ENCODE measurements at places on chromosomes 13 and 19.
A peak's percentile ranks its signal among the peaks of the same experiment; 100 is the strongest.

DNA sequence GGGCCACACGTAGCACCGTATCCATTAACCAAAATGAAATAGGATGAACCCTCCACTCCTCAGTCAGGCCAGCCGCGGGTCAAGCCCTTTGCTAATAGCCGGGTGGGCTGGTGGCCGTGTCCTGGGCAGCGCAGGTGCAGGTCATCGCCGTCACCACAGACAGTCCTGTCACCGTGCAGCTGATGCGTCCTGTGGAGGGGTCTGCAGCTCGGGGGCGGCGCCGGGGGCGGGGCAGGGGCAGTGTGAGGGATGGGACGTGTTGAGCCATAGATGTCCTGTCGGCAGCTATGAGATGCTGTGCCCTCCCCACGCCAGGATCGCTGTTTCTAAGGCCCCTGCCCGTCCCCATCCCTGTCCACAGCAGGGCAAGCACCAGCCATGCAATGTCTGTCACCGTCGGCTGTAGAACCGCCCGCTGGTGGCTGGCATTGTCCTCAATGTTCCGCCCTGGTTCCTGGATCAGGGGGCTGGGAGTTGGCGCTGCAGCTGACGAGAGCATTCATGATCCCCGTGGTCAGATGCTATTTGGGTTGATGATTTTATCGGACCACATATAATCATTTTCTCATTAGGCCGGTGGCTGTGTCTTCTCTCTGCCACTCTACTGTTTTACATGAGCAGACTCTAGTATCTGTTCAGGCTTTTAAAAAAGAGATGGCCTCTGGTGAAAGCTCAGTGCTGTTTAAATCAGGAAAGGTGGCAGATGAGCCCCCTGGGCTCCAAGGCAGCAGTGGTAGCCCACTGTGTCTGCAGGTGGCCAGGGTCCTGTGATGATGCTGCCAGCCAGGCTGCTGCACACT lies 126.1 kb downstream of the KDM4B start:
- DNase-seq = no peak

DNA sequence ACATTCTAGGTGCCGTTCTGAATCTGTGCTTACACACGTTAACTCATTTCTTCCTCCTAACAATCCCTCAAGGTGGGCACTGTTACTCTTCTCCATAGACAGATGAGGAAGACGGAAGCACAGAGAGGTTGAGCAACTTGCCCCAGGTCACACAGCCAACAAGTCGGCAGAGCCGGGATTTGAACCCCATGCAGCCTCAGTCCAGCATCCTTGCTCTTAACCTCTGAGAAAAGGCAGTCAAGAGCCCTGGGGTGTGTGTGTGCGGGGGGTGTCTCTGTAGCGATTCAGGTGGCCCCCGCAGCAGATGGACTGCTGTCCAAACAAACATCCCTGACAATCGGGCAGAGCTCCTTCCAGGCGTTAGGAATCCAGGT lies 6.3 kb downstream of the PTPRS start:
- no peak for DNase-seq

GRCh38 chr19:29006057-29006735 lies 206.8 kb downstream of the UQCRFS1 start:
- DNase-seq = no peak

GRCh38 chr13:51025245-51025905 lies 85.7 kb downstream of the C13orf42 start:
- no peak for DNase-seq

- DNase-seq = no peak
These were observed 2.0 kb downstream of the SPART start for GRCh38 chr13:36344173-36344572.

DNA sequence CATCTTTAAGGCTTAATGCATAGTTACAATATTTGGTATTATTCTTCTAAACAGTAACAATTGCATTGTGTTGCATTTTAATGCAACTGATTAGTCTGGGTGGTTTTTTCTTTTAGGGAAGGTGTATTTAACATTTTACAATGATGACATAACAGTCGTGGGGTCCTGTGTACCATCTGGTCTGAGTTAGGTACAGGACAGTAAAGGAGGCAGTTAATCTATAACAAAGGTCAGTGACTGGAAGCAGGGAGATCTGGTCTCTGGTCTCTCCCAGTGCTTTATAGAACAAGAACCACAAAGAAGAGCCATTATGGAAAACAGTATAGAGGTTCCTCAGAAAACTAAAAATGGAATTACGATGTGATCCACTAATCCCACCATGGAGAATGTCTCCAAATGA lies 2.7 kb upstream of the OR7G2 start:
- DNase-seq = no peak

- DNase-seq = no peak
These were observed 47.5 kb upstream of the LSM14A start for GRCh38 chr19:34124828-34125227.

- DNase-seq = no peak
These were observed 228.6 kb downstream of the UQCRFS1 start for GRCh38 chr19:28984315-28984714.

- no peak for DNase-seq
These were observed 291.6 kb upstream of the MAB21L1 start for GRCh38 chr13:35768073-35768472.

- no peak for DNase-seq
These were observed 1.5 kb upstream of the EHD2 start for GRCh38 chr19:47711652-47712242.

DNA sequence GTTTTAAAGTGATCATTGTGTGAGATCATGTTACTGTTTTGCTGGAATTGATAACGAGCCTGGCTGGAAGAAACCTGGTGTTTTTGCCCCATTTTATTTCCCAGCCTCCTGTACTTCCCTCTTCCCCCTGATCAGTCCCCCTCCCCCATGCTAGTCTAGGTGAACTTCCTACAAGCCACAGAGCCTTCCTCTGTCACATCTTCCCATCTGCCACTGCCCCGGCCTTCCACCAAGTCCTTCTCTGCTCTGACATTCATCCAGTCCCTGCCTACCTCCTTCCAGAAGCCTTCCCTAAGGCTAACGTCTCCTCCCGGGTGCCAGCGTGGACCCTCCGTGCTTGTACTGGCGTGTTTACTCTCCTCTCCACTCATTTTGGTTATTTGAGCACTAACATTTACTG lies 14.3 kb downstream of the FARP1 start:
- no peak for DNase-seq

- DNase-seq = peak; percentile 31
These were observed 24.6 kb upstream of the ZNF846 start for GRCh38 chr19:9793071-9793591.

GRCh38 chr13:51605698-51606097 lies 21.4 kb downstream of the WDFY2 start:
- no peak for DNase-seq

- no peak for DNase-seq
These were observed 12.4 kb upstream of the CACNG7 start for GRCh38 chr19:53896682-53897081.

DNA sequence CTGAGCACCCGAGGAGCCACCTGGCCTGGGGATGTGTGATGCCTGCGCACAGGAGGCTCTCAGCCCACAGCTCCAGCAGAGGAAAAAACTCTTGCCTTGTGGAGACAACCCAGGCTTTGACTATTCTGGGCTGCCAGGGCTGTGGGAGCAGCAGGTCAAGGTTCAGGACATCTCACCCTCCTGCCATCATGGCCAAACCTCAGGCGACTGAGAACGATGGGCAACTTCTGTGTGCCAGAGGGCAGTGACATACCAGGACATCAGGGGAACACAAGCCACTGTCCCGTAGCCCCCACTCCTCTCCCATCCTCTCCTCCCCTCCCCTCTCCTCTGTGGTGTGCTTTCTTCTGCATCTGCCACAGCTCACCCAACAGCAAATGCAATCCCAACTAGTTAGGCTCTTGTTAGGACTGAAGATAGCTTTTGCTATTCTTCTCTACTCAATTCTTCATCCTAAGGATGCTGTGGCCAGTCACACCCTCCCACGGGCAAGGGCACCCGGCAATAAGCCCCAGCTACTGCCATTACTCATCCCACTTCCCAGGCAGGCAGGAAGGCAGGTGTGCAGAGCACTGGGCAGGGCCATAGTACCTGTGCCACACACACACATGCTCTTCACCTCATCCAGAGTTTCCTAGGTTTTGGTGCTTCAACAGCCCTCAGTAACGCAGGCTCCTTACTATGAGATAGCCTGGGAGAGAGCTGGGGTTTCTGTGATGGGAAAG lies 16.8 kb downstream of the ELL start:
- DNase-seq = no peak

DNA sequence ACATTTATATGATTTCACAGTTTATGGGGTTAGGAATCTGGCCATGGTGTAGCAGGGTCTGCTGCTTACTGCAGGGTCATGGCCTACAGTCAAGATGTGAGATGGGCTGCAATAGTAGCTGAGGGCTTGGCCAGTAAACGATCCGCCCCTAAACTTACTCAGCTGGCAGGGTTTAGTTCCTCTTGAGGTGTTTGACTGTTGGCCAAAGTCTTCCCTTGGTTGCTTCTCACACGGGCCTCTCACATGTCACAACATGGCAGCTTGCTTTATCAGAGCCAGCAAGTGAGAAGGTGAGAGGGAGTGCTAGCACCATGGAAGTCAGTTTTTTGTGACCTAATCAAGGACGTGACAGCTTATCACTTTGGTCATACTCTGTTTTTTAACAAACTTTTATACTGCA lies 77.1 kb downstream of the DNAJC3 start:
- DNase-seq = no peak

GRCh38 chr19:51101171-51101865 lies 6.9 kb downstream of the CTU1 start:
- DNase-seq = no peak

DNA sequence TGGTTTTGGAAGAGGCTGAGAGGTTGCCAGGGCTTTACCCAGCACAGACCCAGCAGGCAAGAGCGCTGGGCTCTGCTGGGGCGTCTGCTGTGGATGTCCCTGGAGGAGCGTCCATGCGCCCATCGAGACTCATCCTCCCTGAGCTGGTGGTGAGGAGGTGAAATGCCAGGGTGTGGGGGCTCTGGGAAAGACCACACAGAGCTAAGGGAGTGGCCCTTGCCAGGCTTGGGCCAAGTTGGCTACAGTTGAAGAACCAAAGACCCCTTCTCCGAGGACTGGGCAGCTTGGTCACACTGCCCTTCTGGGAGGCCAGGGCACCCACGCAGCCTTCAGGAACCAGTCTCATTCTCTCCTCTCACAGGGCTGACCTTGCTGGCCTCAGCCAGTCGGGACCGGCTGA lies 24.6 kb upstream of the OVOL3 start:
- DNase-seq = no peak

- no peak for DNase-seq
These were observed 202.7 kb downstream of the SHISA2 start for GRCh38 chr13:25848812-25849745.

- peak; percentile 57 for DNase-seq
These were observed 3.1 kb upstream of the TNFAIP8L1 start for GRCh38 chr19:4636151-4636717.

- DNase-seq = no peak
These were observed 16.3 kb downstream of the S1PR2 start for GRCh38 chr19:10214784-10215183.

DNA sequence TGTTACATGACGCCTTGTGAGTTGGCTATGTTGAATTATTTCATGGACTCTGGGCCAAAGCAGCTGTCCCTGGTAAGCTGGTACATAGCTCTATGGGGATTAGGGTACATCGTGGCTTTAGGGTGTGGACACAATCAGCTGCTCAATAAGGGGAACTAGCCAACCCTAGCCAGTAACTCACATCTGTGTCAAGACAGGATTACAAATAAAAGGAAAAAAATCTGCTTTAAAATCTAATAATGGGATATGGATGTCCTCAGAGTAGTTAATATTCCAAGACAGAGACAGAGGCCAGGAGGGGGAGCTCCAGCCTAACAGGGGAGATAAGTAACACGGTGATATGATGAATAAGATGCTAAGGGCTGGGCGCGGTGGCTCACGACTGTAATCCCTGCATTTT lies 21.1 kb upstream of the ZNF766 start:
- DNase-seq = peak; percentile 23

DNA sequence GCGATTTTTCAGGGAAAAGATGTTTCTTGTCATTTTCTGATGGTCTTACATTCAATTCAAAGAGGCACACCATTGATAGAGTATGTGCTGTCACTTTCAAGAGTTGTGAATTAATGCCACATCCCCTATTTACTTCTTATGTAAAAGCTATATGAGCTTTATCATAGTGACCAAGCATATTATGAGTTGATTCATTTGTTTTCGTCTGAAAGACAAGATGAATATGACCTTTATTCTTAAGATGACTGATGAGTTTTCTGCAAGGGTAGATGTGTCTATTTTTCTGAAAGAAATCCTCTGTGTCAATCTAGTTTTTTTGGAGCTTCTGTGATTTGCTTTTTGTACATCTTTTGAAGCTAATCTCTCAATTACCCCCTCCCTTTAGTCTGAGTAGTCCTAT lies 676.3 kb upstream of the ARGLU1 start:
- no peak for DNase-seq

GRCh38 chr19:13313875-13314274 lies 163.7 kb downstream of the IER2 start:
- DNase-seq = no peak

DNA sequence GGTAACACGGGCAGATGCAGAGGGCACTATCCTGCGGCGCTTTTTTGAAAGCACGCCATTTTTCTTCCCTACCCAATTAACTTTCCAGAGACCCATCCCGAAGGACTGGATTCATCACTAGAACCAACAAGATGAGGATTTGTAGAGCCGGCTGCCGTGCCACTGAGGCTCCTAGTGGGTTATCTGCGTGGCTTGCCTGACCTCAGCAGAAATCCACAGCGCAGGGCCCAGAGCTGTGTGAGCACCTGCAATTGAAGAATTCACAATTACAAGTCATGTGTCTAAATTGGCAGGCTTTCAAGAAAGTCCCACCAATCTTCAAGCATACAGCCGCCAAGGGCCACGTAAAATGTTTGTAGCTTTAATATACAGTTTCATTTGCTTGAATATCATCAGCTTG lies 75.5 kb downstream of the ALOX5AP start:
- DNase-seq = no peak

DNA sequence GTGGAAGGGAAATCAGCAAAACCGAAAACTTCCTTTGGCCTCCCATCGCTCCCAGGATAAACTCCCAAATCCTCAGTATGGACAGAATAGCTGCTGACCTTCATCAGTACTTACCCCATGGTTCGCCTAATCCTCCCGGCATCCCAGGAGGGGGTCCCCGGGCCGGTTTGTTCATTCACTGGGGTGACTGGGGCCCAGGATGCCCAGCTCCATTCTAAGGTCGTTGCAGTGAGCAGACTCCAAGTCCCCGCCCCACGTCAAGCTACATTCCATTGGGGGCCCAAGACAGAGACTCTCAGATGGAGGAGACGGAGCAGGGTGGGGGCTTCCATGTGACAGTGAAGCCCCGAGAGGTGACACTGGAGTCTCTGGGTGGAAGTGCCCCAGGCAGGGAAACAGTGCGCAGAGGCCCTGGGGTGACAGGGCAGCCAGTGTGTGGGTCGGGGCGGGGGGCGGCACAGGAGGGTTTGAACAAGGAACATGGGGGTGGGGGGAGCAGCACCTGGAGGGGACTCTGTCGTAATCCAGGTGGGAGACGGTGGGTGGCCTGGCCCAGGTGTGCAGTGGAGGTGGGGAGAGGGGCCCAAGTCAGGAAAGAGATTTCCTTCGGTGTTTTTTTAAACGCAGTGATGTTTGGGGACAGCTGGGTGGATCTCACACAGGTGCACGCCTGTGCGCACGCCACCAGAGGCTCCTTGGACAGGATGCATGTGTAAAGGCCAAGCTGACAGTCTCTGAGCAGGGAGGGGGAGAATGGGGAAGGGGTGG lies 5.1 kb downstream of the SSBP4 start:
- DNase-seq = no peak

GRCh38 chr19:48663667-48664066 lies 9.2 kb downstream of the NTN5 start:
- no peak for DNase-seq
